ENCODE measurements at places on chromosomes 5 and 9.

- DNase-seq: no peak
Measured at GRCh38 chr5:103465891-103466290, 96.7 kb downstream of the NUDT12 start.

GRCh38 chr5:78294248-78295034 is at the start of gene AP3B1:
TSS of gene AP3B1 (minus strand) at chr5:78294698. CDS start at chr5:78294579, 119 bp downstream.
- peak; percentile 97 for DNase-seq

GRCh38 chr9:130692321-130692720 is 1.3 kb upstream of the EXOSC2 start:
- no peak for DNase-seq

- DNase-seq: no peak
Measured at GRCh38 chr9:97940233-97940632, 2.3 kb upstream of the HEMGN start.

GRCh38 chr9:92378865-92379560 is 25.4 kb downstream of the OGN start:
- peak; percentile 6 for DNase-seq

DNA sequence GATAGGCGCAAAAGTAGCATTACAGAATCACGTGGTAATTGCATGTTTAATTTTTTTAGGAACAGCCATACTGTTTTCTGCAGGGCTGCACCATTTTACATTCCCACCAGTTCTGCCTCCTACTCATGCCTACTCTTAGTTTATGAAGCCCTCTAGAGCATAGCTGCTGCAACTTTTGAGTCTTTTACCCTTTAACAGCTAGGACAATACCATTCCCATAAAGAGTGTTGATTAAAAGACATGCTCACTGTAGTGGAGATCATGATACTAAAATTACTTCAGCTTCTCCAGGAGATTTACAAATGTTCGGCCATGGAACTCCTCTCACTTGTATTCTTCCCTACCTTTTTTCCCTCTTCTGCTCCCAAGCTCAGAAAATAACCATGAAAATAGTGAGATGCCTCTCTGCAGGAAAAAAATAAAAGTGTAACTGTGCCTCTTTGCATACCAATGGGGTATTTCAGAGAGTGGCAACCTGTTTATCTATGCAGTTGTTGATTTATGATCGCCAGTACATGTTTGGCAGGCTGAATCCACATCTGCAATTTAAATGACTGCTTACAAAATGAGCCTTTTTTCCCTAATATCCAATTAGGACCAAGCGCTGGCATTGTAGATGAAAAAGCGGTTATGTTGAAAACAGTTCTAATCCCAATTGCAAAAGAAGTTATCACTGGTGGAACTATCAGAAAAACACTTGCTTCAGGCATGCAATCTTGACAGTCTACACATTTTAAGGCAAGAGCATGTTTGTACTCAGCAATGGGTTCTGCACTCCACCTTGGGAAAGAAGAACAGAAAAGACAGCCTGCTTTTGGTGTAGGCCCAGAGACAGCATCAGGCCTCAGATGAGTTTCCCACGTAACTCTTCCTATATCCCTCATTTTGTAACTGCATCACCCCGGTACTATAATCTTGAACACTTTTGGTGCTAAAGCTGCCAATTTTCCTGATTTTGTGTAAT is 131.1 kb downstream of the ADAMTSL1 start:
- no peak for DNase-seq

GRCh38 chr5:75603371-75603770 is 7.9 kb upstream of the ANKDD1B start:
- DNase-seq: no peak

DNA sequence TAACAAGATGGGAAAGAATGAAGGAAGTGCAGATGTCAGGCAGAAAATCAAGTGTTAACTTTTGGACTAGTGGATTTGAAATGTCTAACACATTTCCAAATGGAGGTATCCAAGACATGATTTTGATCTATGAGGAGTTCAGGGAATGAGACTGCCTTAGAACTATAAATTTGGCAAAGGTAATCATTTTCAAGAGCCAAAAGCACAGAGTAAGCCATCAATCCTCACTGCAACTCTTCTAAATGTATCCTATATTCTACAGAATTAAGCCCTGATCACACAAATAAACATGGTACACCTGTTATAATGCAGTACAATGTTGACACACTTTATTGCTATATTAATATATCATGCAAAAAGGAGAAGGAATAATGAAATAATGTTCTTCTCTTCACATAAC is 55.6 kb downstream of the SETX start:
- no peak for DNase-seq

- no peak for DNase-seq
Measured at GRCh38 chr5:92492908-92493307, 1088.1 kb downstream of the NR2F1-AS1 start.

DNA sequence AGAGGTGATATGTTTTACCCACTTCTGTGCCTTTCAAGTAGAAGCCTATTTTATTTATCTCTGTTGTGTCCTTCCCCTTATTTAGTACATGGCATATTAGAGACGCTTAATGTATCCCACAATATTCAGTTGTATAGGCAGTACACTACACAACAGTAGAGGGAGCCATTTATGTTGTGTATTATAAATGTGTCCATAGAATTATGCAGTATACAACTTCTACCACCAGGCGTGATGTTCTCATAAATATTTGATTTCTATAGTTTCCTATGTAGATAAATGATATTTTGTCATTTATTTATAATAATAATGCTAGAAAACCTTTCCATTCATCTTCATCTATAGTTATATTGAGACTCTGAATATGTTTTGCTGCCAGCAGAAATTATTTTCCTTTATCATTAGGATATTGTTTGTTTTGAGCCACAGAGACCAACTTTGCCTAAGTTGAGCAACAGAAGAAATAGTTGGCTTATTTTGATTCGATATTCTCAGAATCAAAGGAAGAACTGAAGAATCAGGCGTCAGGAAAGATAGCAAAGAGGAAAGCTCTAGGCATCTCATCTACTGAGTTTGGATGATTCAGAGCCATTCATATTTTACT is 81.7 kb downstream of the ADAMTS19 start:
- no peak for DNase-seq

GRCh38 chr9:132244582-132245455 is 83.0 kb downstream of the NTNG2 start:
- no peak for DNase-seq

DNA sequence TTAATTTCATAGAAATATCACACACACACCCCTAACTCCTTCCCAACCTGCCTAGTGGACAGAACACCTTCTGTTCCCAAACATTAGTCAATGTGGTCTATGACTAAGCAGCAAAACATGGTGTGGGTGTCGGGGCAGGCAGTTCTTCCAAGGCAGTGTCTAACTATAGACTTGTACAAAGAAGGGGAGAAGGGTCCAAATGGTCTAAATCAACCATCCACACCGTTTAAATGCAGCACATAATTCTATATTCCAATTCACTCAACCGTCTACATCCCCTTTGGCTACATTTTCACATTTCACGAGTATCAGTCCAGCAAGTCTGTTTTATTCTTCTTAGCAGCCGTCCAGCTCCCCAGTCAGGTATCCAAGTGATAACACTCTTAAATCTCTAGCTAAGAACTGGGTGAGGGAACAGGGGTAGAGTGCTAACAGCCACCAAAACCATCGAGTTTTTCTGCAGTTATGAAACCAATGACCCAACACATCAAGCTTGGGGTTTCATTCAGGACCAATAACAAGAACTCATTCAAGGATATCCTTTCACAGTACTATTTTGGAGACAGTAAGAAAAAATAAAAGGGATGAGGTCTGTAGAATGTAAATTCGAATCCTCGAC is 3.3 kb downstream of the ZNF608 start:
- no peak for DNase-seq

- DNase-seq: no peak
Measured at GRCh38 chr5:132469380-132470009, 21.1 kb downstream of the IRF1 start.

DNA sequence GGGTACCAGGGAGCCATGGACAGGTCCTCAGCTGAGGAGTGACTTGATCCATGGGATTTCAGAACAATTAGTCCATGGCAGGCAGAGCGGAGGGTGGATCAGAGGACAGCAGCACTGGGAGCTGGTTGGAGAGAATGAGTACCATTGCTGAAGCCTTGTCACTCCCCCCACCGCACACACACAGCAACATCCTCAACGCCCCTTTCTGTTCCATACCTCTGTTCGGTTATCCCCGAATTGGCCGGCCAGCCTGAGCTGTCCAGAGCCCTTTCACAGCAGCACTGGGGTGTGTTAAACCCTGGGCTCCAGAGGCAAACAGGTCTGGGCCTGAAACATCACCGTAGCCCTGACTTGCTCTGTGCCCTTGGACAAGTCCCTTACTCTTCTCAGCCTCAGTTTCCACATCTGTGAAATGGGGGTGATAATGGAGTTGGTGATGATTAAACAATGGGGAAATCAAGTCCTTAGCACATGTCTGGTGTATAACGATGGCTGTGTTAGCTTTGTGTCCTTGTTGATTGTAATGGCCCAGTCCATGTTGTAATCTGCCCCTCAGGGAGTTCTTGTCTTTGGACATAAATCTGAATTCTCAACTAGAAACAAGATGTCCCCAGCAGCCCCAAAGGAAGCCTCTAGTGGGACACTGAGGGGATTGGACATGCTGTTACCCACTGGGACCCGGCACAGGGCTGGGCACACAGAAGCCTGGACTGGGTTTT is 16.9 kb downstream of the GSN start:
- DNase-seq: no peak

DNA sequence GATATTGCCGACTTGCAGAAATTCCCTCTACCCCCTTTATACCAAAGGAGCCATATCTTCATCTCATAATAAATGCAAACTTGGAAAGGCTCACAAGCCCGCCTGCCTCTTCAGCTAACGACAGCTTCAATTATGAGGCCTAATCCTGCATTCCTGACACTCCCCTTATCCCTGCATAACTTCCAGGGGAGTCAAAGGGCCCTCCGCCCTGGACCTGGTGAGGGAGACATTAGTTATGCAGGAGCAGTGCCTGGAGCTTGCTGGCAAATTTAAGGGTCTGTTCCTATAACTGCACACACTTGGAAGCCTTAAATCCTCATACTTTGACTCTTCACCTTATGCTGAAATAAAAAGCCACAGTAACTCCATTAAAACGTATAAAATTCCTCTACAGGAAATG is 617.9 kb downstream of the BNC2 start:
- no peak for DNase-seq

- no peak for DNase-seq
Measured at GRCh38 chr5:127615916-127616315, 33.0 kb upstream of the CTXN3 start.

DNA sequence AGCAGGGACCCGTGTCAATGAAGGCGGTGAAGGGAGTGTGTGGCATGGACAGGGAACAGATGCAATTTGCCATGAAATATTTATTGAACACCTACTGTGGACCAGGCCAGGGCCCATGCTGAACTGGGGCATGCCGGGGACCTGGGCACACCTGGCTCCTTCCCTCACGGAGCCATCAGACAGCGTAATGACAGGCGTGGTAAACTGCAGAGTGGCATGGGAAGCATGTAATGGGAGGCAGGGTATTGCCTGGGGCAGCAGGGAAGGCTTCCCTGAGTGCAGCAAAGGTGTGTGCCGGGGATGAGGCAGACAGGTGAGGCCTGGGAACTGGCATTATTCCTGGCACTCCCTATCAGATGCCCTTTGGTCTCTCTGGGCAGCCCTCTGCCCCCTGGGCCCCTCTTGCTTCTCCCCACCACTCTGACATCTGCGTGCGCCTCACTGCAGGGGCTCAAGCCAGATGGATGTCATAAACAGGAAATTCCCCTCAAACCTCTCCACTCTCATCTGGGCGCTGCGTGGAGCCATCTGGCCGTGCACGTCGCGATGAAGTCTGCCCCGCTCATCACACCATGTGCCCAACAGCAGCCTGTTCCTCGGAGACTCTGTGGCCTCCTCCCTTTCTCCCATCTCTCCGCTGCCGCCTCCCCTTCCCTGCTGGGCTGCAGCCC is 67.6 kb downstream of the HMCN2 start:
- no peak for DNase-seq

DNA sequence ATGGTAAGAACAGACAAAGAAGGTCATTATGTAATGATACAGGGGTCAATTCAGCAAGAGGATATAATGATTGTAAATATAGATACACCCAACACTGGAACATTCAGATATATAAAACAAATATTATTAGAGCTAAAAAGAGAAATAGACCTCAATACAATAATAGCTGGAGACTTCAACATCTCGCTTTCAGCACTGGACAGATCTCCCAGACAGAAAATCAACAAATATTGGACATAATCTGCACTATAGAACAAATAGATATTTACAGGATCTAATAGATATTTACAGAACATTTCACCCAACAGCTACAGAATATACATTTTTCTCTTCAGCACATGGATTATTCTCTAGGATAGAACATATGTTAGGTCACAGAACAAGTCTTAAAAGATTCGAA is 190.6 kb upstream of the RFX3 start:
- no peak for DNase-seq

DNA sequence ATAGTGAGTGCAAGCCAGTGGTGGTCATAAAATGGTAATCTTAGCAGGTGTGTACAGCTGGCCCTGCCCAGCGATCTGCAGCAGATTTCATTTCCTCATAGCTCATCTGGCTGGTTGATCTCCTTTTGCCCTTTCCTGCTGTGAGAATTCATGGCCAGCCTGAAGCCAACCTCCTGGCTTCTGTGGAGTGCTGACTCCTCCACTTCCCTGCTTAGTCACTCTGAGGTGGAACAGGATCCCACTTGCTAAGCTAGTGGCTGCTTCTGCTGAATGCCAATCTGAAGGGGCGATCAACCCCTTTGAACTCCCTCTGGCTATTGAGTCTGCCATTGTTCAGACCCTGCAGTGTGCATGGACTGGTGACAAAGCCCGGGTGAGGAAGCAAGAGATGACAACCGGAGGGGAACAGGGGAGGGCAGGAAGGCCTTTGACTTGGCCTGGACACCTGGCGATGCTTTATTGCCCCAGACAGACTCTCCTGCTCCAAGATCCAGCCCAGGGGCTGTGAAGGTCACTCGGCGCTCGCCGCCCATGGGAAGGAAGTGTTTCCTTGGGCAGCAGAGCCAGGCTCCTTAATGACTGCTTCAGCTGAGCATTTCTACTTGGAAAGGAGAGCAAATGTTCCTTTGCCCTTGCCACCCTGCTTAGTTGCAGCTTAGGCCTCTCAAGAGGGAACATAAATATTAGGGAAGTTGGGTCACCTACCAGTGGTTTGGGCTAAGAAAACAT is 341.1 kb downstream of the ZSWIM6 start:
- no peak for DNase-seq

DNA sequence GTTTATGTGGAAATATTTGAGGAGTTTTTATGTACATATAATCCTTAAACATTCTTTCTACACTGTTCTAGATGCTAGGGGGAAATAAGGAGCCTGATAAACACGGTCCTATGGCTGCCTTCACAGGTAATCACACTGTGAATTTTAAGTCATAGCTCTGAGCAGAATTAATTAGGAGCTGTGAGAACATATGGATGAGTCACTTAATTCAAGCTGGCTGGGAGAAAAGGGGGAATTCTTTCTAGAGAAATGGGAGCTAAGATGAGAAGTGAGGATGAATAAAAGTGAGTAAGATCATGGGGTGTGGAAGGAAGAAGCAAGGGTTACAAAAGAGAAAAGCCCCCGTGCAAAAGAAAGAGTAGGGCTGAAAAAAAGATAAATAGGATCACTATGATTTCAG is 290.8 kb downstream of the DNAH5 start:
- DNase-seq: no peak

GRCh38 chr9:27528076-27528885 is 1.3 kb downstream of the MOB3B start:
- peak; percentile 51 for DNase-seq
